ENCODE measurements at places on chromosomes 3 and 15. TPM values are rescaled to one million over a fixed set of nuclear protein-coding genes. Genes with fewer than 3 reads are reported as not detected.

- DNase-seq, result no peak
Measured at GRCh38 chr3:154129625-154130024, 8.4 kb downstream of the ARHGEF26 start.

Gene CHRM5
- not detected for total RNA-seq

Gene ZNF385D
- 12.5 TPM for total RNA-seq

DNA sequence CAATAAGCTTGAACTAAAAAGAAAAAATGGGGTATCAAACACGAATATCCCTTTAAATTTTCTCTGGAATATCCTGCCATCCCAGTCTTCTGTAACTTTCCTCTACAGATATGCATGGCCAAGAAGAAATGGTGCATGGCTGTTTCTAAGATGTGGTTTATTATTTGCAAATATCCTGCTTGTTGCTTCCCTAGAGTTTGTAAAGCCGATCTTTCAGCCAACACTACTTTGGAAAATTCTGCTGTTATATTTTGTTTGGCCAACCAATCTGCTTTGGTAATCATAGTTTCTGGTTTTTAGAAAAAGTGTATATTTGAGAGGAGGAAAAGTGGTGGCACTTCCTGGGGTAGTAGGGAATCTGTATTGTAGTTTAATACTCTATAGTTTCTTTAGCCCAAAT lies 13.9 kb downstream of the PHLDB2 start:
- DNase-seq, result no peak

DNA sequence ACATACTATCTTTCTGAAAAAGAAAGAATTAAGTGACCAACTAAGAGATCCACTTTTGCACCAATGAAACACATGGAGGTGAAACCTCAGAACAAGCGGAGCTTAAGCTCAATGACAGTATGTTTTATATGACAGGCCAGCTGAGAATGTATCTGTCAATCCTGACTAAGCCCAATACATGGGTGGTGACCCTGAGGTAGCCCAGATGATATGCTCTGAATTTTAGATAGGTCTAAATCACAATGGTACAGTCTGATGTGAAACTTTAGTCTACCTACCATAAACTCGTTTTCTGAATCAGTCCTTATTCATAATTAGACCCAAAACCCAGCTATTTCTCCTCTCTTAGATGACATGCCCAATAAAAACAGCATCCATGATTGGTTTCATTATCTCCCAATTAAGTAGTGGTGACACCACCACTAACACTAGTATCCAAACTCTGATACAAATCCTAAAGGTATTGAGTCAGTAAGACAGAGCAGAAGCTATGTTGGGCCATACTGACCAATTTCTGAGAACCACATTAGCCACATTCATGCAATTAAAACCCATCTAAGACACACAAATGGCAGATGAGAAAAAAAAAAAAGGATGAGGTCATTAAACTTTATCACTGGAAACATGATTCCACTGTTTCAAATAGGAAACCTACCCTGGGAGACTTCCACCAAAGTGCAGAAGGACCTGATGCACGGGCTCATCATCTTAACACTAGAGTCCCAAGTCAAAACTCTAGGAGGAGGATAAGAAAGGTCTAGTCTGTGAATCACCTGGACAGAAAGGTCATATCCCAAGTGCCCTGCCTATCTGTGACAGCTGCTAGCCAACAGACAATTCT lies 20.6 kb downstream of the CMTM6 start:
- no peak for DNase-seq

Gene ANKUB1
- not detected for total RNA-seq

DNA sequence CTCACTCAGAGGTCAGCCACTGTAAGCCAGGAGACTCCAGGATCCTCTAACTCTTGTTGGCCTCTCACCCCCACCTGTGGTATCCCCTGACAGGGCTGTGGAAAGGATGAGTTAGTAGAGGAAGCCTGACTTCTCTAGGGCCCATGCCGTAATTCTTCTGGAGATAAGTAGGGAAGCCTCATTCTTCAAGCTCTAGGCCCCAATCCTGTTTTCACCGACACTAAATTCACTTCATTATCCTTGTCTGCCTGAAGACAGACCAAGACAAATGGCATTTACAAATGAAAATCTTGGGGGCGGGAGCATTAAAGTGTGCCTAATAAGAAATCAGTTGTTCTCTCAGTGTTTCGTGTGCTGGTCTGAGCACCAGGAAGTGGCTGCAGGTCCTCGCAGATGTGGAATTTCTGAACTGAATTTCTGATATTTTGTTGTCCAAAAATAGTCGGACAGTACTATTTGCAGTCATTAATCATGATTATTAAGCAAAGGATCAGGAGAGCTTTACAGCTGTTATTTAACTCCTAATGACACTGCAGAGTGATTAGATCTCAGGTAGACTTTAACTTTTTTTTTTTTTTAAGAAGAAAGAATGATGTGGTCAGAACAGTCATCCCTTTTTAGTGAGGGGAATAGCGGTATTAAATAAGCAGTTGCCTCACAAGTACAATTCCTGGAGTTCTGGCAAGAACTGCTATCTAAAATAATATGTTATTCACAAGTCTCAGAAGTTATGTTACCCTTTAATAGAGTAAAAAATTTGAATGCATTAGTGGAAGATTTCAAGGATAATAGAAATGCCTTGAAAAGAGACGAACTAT lies 58.4 kb downstream of the RBMS3 start:
- no peak for DNase-seq

GRCh38 chr3:16401273-16401672 lies 112.2 kb downstream of the RFTN1 start:
- DNase-seq, result no peak

Gene PIGZ
- total RNA-seq, result 5.9 TPM

- no peak for DNase-seq
Measured at GRCh38 chr15:94791008-94791407, 559.6 kb downstream of the MCTP2 start.

- DNase-seq, result no peak
Measured at GRCh38 chr3:149381173-149382100, 4.0 kb upstream of the TM4SF1 start.

Gene ITGB5
- 180 TPM for total RNA-seq

DNA sequence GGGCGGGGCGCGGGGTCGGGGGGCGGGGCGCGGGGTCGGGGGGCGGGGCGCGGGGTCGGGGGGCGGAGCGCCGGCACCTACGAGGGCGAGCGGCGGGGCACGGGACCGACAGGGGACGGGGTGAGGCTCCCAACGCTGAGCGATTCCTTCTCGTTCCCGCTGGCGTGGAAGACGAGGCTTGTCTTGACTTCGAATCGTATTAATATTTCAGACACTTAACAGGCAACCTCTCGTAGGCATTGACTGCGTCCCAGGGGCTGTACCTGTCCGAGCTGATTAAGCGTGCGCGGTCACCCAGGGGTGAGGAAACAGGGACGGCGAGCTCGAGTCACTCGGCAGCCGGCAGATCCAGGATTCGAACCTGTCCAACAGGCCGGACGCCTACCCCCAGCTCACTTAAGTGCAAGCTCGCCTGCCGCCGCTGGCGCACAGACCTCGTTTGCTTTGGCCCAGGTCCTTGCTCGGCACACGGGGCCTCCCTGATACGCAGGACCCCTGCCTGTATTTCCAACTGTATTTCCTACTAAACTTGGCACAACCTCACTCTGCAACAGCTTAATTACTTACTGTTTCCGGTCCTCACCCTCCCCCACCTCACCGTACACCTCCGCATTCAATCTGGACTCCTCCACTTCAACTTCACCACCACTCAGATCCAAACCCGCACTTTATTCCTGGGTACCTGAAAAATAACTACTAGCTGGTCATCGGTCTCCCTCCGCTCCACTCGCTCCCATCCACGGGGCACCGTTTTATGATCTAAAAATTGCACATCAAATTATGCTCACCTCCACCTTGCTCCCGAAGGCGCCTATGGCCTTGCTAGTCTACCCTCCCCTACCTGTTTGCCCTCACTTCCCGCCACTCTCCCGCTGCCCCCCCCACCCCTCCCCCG lies 722 bp upstream of the ZXDC start:
- no peak for DNase-seq

- DNase-seq, result no peak
Measured at GRCh38 chr3:141277451-141277850, 45.8 kb downstream of the PXYLP1 start.

Measured in cardiac septum (tissue), 1 donor.